ENCODE measurements at places on chromosomes 7 and 10. TPM values are rescaled to one million over a fixed set of nuclear protein-coding genes. Genes with fewer than 3 reads are reported as not detected.

The BMS1 gene
- 14.3 TPM for total RNA-seq

DNA sequence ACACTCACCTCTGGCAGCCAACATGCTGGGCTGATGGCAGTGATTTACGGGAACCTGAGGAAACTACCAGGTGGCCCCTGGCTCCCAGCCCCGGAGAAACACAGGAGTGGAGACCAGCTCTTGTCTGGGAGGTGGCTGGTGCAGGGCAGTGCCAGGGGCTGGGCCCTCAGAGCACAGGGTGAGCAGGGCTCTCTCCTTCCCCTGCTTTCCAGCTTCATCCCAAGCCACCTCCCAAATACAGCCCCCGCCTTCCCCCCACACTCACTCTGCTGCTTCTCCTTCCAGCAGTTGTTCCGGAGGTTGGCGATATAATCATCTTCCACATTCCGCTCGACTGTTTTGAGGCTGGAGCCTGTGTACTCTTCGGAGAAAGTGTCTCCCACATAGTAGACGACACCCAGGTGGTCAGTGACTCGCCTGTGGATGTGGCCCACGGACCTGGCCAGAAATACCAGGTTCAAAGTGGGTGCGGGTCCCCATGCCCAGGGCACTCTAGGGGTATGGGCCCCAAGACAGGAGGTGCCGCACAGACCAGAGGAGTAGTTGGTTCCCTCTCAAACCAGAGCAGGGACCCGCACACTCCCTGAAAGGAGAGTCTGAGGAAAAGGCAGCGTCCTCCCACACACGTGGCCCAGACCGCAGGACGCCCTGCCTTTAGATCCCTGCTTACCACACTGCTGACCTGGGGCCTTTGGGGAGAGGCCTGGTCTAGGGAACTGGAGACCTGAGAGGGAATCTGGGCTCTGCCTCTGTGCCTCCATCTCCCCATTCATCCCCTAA is 18.3 kb downstream of the DNAJB12 start:
- DNase-seq: no peak

GRCh38 chr10:117166418-117167345 is 28.6 kb upstream of the VAX1 start:
- no peak for DNase-seq

- no peak for DNase-seq
Measured at GRCh38 chr10:43891241-43891640, 242.6 kb upstream of the ZNF32 start.

DNA sequence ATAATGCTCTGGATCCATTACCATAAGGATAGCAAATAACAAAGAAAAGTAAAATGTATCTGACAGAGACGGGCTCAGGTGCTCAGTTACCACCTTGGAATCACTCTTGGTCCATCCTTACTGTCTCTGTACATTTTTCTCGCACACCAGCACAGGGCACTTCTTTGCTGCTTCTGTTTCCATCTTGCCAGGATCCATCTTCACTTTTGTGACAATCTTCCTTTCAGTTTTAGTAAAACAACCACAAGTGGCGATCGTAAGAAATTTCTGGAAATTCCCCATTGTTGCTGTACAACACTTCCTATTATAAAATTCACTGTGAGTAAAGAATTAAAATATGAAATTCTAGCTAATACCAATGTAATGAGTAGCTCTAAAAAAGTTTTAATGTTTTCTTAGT is 695.5 kb downstream of the GRM8 start:
- no peak for DNase-seq

The CARD11 gene
- not detected for total RNA-seq

The GNGT1 gene
- not detected for total RNA-seq

DNA sequence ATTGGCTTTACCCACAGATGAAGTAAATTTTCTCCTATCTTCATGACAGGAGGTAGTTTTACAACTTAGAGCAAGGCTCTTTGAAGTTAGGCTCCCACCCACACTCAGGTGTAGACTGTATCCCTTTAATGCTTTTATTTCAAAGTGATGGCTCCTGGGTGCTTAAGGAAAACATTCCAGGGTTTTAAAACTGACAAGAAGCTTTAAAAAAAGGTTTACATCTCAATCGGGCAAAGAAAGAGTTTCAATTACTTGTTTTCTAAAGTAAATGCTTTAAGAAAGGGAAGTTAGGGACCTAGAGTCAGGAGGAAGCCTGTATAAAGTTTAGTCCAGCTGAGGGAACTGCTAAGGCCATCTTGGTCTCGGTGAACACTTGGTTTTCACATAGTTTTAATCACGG is 1153.8 kb upstream of the C7orf33 start:
- no peak for DNase-seq

DNA sequence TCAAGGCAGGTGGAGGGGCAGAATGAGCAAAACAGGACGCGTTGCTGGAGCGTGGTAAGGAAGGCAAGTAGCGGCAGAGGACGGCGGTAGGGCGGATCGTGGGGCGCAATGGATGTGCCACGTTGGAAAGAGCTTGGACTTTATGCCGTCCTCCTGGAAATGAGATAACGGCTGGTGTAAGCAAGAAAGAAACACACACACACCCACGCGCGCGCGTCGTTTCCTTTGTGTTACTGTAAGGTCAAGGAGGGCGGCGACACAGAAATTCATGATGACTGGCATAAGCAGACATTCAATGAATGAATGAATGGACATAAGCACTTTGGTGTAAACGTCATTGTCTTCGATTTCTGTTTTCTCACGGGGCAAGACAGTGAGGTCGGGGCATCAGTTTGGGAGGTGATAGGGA is 683 bp upstream of the ENTPD7 start:
- no peak for DNase-seq

The ENO4 gene
- total RNA-seq: not detected

The NYAP1 gene
- total RNA-seq: 1.1 TPM

DNA sequence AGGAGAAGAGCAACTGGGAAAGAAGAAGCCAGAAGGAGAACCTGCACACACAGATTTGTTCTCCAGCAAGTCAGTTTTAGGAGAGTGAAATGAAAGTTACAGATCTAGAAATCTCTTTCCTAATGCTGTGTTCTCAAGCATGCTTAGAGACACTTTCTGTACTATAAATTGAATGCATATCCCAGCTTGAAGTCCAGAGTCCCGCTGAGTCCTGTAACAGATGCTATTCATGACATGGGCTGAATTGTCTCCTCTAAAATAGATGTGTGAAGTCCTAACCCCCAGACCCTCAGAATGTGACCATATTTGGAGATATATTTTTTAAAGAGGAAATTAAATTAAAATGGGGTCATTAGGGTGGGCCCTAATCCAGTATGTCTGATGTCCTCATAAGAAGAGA is 46.9 kb upstream of the GJD4 start:
- no peak for DNase-seq

DNA sequence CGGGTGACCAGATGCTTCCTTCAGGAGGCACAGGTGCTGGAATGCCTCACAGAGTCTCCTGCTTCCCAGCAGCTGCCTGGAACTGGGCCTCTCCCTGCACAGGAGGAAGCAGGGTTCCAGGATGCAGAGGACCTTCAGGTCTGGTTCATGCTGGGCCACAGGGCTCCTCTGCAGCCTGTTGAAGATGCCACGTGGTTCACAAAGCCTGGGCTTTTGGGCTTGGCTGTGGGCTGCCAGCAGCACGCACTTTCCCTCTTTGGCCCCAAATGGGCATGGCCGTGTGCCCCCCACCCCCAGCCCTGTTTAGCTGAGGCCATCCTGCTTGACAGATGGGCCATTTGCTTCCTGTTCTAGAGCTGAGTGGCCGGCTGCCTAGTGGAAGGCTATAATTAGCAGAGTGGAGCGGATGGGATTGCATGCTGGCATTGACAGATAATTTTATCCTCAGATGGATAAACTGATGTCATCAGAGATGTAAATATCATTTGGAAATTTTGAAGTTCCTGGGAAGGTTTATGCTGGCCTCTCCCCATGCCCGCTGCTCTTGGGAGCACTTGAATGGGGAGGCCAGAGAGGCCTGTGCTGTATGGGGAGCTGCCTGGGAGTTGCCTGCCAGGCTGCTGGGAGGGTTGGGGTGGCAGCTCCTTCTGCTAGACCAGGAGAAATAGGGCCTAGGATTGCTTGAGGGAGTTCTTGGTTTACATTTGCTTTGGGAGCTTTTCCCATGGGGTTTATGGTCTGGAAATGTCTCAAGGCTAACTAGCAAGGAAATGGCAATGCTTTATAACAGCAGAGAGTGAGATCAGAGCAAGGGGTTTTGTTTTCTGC is 28.2 kb downstream of the TSPAN15 start:
- peak; percentile 88 for DNase-seq

- no peak for DNase-seq
Measured at GRCh38 chr7:101163279-101164070, 1.9 kb downstream of the VGF start.

GRCh38 chr7:79434867-79435266 is 18.6 kb downstream of the MAGI2 start:
- no peak for DNase-seq

DNA sequence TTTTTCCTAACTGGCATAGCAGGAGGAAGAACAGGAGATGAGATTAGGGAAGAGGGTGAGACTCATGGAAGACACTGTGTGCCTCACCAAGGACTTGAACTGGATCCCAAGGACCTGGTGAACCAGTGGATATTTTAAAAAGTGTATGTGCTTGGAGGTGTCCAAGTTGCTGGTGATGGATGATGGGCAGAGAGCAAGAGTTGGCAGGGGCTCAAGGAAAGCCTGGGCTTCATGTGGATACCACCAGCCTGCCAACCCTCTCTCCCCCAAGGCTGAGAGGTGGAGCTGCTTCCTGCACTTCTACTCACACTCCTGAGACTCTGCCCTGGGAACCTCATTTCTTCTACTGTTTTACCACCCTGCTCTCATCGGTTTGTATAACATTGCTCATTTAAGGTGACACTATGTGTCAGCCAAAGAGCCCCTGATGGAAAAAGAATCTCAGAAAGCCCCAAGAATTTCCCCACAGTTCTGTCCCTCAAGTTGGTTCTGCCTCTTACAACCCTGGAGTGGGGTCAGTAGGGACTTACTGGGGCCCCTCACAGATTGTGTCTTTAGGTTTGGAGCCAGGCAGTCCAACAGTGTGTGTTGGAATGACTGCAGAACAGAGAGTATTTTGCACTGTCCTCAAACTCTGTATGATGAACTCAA is 56.2 kb upstream of the PDCD4 start:
- peak; percentile 66 for DNase-seq

DNA sequence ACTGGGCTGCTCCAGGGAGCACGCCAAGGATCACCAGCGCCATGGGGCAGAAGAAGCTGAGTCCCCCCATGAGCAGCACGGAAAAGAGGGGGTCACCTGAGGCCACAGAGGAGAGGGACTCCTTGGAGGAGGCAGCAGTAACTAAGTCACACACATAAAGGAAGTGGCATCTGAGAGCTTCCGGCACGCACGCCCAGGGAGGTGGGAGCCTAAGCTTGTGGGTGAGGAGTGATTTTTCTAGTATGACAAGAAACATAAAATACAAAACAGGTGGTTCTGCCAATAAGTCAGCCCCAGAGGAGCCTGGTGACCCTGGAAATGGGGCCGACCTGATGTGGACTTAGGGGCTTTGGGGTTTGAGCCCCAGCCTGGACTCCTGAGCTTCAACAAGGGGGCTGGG is 60.8 kb downstream of the CARD11 start:
- DNase-seq: no peak

DNA sequence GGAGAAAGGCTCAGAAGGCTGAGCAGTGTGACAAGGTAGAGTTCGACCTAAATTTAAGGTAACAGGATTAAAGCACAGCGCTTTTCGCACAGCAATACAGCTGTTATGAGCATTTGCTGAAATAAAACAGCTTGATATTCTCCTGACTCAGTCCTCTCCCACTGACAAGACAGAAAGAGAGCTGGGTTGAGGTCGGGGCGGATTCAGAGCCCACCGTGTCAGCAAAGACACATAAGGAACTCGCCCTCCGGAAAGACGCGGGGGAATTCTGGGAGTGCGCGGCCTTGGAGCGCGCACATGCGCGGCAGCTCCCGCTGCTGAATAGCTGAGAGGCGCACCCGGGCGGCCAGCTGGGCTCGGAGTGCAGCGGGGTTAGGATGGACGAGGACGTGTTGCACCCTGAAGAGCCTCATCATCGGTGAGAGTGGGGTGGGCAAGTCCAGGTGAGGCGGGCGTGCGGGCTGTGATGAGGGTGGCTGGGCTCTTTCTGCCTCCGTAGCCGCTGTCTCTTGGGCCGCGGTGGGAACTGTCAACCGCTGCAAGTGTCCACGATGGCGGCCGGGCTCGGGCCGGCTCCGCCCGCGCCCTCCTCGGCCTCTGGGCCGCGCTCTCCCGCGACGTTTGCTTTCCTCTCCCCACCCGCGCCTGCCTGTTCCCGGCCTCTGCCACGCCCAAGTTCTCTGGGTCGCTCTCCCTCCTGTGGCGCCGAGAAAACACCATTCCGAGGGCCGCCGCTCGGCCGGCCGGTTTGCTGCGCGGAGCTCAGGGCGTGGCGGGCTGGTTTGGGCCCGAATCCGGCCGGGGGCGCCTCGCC is 120.6 kb downstream of the LYZL1 start:
- peak; percentile 89 for DNase-seq

The GPR146 gene
- total RNA-seq: 23.5 TPM

DNA sequence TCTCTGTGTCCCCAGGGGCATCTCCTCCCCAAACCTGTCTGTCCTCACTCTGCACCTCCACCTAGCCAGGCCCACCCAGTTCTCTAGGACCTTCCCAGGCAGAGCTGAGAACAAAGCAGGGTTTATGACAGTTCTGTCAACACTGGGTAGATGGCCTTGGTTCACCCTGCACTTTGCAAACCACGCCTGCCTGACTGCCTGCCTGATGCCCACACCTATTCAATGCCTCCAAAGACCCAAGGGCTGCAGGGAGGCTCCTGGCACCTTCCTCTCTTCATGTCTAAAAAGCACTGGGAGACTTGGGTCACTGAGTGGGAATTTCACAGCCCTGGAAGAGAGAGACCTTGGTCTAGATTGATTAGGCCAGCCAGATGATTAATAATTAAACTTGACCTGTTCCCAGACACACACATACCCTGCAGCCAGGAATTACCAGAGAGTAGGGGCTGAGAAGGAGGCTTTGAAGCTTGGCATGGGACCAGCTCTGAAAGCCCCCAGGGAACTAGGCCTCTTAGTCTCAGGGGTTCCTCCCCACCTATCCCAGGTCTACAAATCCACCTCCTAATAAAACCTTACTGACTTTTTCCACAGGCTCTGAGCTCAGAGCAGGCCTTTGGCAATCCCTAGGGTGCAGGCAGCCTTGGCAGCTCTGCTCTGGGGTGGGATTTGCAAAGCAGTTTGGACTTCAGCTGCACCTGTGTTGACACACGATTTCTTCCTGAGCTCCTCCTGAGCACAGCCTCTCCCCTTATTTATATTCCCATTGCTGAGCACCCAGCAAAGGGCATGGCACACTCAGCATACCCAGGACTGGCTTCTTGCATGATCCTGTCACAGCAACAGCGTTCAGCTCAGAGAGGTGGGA is 25.7 kb upstream of the PDCD4 start:
- DNase-seq: peak; percentile 44

Data from sigmoid colon (tissue), 7 donors.